ENCODE measurements at places on chromosomes 3 and 15.

GRCh38 chr15:34102175-34102925 lies 467 bp downstream of the PGBD4 start:
- DNase-seq, result no peak

DNA sequence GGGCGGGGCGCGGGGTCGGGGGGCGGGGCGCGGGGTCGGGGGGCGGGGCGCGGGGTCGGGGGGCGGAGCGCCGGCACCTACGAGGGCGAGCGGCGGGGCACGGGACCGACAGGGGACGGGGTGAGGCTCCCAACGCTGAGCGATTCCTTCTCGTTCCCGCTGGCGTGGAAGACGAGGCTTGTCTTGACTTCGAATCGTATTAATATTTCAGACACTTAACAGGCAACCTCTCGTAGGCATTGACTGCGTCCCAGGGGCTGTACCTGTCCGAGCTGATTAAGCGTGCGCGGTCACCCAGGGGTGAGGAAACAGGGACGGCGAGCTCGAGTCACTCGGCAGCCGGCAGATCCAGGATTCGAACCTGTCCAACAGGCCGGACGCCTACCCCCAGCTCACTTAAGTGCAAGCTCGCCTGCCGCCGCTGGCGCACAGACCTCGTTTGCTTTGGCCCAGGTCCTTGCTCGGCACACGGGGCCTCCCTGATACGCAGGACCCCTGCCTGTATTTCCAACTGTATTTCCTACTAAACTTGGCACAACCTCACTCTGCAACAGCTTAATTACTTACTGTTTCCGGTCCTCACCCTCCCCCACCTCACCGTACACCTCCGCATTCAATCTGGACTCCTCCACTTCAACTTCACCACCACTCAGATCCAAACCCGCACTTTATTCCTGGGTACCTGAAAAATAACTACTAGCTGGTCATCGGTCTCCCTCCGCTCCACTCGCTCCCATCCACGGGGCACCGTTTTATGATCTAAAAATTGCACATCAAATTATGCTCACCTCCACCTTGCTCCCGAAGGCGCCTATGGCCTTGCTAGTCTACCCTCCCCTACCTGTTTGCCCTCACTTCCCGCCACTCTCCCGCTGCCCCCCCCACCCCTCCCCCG lies 722 bp upstream of the ZXDC start:
- no peak for DNase-seq

- no peak for DNase-seq
Observed at GRCh38 chr3:81477740-81478139, 283.7 kb downstream of the GBE1 start.

- no peak for DNase-seq
Observed at GRCh38 chr15:64011736-64012135, 34.5 kb downstream of the DAPK2 start.

- DNase-seq, result no peak
Observed at GRCh38 chr15:25905140-25905539, 42.0 kb upstream of the ATP10A start.

DNA sequence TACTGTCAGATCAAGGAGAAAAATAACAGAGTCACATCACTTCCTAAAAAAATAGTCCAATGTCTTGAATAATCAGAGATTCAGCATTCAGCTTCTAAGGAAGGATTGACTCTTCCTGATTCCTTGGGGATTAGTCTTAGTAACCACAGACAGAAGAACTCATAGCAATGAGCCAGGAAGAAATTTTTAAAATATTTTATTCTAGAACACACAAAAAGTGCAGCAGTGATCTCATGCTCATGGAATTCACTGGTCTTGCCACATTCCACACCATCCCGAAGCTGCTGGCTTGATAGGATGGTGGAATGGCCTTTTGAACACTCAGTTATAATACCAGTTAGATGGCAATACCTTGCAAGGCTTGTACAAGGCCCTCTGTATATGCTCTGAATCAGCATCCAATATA lies 43.0 kb upstream of the ABI3BP start:
- DNase-seq, result no peak

DNA sequence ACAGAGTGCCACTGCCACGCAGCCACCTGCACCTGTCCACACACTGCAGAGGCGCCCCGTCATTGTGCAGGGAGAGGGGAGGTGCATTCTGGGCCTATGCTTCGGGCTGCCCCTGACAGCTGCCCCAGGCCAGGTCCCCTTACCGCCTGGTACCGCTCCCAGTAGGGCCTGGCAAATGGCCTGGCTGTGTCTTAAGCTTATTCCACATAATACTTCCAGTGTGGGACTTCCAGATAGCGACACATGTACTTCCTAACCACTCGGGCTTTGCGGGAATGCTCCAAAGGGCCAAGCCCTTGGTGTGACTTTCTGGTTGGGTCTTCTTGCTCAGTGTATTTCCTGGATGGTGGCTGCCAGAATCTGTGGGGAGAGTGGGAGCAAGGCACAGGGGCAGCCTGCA lies 254.3 kb upstream of the CHRNA7 start:
- no peak for DNase-seq

DNA sequence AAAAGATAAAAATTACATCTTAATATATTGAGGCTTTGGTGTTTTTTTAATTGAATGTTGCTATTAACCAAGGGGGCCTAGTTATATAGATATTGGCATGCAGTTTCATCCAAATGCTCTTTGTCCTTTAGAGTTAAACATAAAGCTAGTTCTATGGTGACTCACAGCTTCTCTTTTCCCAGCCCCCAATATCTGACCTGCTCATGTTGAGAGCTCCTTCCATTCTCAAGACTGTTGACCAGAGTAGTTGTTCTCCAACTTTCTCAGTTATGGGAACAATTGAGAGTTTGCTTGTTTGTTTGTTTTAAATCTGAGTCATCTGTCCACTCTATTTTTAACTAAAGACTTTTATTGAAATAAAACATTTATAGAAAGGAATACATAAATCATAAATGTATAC lies 15.8 kb upstream of the RARB start:
- DNase-seq, result no peak

GRCh38 chr3:53079147-53079546 lies 33.3 kb upstream of the SFMBT1 start:
- no peak for DNase-seq

DNA sequence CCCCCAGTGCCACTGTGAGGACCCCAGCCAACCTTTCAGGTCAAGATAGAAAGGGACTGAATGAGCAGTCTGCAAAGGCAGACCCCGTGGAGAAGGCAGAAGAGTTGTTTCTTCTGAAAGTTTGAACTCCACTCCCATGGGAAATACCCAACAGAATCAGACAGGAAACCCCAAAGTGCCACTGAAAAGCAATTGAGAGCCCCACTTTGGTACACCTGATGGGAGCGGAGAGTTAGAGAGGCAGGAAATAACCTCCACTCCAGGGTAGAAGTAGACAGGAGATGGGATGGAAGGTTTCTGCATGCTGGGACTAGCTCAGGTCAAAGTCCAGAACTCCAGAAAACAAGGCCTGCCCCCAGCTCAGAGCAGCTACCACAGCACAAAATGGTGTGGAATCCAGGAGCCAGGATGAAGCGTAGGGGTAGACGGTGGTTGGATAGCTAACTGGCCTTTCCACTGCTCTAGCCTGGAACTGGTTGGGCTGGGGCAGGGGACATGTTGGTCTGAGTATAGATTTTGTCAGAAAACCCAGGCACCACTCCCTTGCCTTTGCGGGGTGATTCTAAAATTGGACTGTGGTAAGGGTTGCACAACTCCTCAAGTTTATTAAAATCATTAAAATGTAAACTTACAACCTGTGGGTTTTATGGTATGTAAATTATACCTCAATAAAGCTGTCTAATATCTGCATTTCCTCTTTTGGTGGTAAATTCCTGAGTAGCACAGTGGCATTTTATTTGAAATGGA lies 1.9 kb upstream of the RAB43 start:
- no peak for DNase-seq

- no peak for DNase-seq
Observed at GRCh38 chr3:11239796-11240195, 32.4 kb upstream of the ATG7 start.

- no peak for DNase-seq
Observed at GRCh38 chr3:94294806-94295205, 231.9 kb downstream of the NSUN3 start.

DNA sequence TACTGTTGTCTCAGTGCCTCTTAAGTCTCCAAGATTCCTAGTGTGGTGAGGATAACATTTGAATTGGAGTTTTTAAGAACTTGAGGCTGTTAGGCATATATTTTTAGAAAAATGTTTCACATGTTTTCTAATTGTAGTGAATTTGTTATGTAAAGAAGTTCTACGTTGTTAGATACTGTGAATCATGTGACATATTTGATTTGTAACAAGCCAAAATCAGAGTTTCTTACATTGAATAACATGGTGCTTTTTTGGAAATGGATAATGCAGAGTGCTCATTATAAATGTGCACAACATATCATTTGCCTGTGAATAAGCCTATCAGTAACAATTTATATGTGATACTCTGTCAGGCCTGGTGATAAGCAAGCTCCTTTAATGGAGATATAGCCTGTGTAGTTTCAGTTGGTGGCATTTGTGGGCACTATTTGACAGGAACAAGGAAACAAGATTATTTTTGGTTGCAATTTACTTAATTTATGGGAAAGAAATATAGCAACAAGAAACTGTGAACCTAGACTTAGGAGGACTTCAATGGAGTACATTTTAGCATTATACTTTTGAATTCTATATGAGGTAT lies 328.8 kb downstream of the ARPP21 start:
- DNase-seq, result no peak

GRCh38 chr3:196603683-196604082 lies 35.2 kb downstream of the FBXO45 start:
- no peak for DNase-seq

GRCh38 chr15:43085921-43086320 lies 19.9 kb downstream of the UBR1 start:
- DNase-seq, result no peak

DNA sequence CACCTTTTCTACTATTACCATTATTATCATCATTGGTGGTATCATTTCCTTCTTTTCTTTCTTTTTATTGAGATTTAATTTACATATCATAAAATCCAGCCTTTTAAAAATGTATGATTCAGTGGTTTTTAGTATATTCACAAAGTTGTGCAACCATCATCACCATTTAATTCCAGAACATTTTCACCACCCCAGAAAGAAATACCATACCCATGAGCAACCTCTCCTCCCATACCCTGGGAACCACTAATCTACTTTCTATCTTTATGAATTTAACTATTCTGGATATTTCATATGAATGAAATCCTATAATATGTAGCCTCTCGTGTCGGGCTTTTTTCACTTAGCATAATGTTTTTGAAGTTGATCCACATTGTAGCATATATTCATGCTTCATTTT lies 29.1 kb downstream of the AAGAB start:
- DNase-seq, result no peak

- DNase-seq, result no peak
Observed at GRCh38 chr15:41965441-41966413, 6.6 kb downstream of the EHD4 start.

DNA sequence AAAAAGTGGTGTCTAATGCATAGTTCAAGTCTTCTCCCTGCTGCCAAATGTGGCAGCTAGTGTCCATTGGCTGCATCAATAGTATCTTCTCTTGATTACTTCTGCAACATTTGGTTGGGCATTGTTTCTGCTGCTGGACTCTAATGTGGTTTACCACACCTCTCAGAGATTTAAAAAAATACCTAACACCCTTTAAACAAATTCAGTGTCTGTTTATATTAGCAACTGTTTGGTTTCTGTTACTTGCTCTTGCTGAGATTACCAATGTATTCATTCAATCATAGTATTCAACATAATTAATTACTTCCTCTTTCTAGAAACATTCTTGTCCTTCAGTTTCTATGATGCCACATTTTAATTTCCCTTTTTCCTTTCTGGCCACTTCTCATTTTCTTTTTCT lies 20.3 kb upstream of the NECTIN3 start:
- no peak for DNase-seq

DNA sequence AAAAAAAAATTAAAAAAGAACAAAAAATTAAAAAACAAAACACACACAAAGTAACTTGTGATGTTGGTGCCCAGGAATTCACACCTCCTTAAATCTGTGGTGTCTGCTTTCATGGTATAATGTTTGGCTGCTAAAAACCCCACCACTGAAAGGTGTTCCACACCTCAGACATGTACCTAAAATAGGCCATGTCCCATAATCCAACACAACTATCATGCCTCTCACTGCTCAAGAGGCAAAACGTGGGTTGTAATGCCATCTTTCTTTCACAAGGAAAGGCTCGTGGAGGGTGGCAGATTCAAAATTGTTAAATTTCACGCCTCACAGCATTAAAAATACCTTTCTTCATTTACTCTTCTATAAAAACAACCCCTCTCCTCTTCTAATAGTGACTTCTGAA lies 29.5 kb downstream of the MKRN2 start:
- DNase-seq, result no peak

GRCh38 chr3:106004137-106004681 lies 135.4 kb upstream of the CBLB start:
- no peak for DNase-seq

DNA sequence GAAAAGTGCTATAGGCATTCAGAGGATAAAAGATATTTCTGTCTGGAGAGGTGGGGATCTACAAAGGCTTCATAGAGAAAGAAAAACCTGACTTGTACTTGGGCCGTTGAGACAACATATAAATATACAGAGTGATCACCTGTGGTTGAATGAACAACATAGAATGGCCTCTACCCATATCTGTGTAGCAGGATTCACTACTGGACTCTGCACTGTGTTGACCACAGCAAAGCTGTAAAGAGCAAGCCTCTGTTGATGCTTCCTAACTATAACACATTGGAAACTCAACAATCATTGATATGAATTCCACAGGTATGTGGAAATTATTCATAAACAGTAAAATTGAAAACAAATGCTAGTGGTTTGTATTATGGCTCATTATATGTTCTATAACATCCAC lies 19.1 kb upstream of the LPP start:
- no peak for DNase-seq

DNA sequence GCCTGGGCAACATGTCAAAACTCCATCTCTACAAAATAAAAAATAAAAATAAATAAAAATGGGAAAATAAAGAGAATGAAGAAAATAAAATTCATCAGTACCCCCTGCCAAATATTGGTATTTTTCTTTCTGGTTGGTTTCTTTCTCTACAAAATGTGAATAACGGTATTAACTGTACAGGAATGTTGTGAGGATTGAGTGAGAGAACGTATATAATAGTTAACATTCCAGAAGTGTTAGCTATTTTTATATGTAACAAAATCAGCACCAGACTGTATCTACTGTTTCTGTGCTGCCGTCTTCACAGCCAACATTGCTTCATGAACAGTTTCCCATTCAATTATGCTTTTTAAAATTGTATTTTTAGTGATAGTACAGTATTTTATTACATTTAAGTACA lies 25.5 kb upstream of the RNU6-1 start:
- DNase-seq, result no peak

GRCh38 chr15:82689147-82689546 lies 20.5 kb downstream of the AP3B2 start:
- DNase-seq, result no peak
